NCI-H524 (cell line): ENCODE measurements at places on chromosomes 16 and 17.

- DNase-seq: no peak
These were observed 2.0 kb downstream of the CORO7 start for GRCh38 chr16:4414187-4414917.

DNA sequence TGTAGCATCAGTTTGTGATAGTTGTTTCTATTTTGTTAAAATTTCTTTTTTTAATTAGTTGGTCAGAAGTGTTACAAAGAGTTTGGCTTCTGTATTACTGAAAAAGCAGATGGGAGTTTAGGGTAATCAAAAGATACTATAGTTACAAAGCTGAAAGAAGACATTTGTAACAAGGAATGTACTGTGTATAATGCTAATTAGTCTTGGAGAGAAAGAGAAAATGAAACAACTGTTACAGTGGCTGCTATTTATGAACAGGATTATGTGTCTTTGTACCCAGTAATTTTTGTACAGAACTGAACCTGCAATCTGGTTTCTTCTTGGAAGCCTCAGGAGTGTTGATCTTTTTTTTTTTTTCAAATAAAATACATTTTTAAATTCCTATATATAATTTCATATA lies 14.3 kb downstream of the GDPD1 start:
- no peak for DNase-seq

DNA sequence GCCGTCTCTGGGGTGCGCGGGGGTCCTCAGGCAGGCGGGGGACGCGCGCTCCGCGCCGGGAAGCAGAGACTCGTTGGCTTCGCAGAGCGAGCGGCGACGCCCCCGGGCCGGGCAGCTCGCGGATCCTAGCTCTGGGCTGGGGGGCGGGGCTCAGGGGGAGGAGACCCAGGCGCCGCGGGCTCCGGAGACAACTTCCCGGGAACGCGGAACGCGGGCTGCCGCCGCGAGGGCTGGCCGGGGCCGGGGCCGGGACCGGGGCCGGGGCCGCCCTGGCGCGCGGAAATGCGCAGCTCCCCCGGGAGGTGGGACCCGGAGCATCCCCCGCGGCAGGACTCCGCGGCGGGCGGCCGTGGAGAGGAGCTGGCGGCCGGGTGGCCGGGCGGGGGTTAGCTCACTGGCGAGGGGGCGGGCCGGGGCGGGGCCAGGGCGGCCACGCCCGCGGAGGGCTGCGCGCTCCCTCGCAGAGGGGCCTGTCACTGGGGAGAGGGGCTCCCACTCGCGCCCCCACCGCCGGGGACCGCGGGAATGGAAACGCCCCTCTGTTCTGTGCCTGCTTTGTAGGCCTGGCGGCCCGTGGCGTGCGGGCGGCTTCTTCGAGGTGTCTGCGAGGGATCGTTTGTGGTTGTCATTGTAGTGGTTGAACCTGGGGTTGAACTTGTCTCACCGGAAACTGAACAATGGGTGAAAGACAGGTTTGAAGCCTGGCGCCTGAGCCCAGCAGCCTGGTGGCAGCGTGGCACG lies at the start of gene GAS7:
TSS of gene GAS7 (minus strand) at position 98 of the 741 bp plus-strand sequence.
- DNase-seq: no peak

DNA sequence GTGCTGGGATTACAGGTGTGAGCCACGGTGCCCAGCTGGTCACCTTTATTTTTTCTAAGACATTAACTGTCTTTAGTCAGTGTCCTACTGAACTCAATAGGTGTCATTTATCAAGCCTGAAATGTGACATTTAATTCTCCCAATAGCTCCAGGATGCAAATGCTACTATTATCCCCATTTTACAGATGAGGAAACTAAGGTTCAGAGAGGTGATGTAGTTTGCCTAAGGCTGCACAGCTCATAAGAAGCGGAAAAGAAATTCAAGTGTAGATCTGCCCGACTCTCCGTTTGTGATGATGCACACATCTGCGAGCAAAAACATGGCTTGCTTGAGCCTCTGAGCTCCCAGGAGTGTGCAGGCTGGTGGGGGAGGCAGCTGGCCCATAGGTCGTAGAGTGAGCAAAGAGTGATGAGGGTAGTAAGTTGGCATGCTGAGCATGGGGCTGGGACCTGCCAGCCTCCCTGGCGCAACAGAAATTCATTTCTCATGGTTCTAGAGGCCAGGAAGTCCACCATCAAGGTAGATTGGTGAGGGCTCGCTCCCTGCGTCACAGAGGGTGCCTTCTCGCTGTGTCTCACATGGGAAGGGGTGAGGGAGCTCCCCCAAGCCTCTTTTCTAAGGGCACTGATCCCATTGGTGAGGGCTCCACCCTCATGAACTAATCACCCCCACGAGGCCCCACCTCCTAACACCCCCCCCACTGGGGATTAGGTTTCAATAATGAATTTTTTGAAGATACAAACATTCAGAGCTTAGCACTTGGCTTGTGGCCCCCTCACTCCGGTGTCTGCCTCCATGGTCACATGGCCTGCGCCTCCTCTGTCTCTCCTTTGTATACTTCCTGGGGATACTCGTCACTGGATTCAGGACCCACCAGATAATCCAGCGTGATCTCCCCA lies 141.5 kb upstream of the PLCG2 start:
- peak; percentile 12 for DNase-seq

DNA sequence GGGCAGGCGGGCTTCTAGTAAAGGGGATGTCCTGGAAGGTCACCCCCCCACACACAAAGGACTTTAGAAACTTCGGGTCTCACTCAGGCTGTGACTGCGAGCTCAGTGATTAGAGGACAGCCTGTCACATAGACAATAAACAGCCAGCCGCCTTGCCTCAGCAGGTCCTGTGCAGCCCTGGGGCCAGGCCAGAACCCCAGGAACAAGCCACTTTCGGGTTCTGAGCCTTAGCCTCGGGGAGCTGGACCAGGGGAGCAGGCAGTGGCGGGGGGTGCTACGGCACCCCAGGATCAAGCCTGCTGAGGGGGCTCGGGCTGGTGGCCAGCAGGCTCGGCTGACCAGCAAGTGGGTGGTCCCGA lies 1.1 kb downstream of the GAS7 start:
- no peak for DNase-seq

DNA sequence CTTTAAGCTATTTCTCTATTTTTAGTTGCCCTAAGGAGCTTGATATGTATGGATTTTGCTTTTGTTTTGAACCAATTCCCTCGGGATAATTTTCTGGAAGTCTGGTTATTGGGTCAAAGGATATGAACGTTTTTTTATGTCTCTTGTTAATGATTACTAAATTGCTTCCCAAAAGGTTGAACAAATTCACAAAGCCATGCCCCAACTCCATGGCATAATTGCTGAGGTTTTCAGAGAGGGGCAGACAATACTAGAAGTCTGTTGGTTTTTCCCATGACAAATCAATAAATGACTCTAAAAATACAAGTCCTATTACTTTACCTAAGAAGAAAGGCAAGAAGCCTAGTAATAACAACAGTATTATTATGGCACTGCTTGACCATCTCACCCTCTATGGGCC lies 11.4 kb upstream of the AKAP1 start:
- DNase-seq: no peak

DNA sequence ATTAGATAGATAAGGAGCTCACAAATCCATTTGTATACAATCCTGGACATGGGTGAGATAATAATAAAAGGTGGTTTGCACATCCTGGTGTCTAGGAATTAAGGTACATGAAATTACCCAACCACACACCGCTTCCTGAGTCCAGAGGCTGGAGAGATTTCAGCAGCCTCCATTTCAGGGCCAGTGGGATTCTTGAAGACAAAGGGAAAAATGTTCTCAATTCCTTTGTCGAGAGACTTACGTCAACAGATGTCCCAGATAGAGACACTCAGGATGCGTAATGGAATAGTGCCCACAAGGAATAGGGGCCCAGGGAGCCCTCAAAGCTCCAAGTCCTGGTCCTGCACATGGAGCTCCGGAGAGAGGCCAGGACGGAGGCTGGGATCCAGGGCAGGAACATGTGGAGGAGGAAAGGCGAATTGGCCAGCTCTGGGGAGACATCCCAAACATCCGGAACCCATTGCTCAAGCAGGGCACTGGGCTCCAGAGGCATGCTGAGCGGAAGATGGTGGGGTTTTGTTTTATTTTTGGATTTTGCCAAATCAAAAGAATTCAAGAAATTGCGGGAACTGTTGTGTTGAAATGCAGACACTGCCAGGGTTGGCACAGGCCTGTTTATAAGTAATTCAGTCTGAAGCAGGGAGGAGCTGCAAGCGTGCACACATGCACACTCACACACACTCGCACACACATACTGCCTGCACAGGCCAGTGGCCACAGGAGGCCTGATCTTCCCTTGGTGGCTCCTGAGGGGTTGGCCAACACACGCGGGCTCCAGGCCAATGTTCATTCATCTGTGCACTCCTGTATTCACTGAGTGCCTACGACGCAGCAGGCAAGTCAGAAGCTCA lies 97.2 kb downstream of the NOG start:
- DNase-seq: no peak

GRCh38 chr16:2226245-2226793 lies 2.9 kb downstream of the E4F1 start:
- no peak for DNase-seq

DNA sequence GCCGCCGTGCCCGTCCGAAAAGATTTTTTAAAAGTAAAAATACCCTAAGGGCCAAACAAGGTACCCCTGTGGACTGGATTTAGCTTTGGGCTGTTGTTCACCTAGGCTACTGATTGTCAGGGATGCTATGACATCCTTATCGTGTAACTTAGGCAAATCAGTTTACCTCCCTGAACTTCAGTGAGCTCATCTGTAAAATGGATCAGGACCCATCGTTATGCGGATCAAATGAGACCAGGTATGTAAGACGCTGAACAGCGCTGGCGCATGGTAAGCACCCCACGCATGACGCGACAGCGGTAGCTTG lies 658 bp upstream of the ZNF771 start:
- DNase-seq: no peak

- no peak for DNase-seq
These were observed 40.9 kb upstream of the C16orf78 start for GRCh38 chr16:49332589-49333258.

GRCh38 chr16:56916571-56917403 lies 15.2 kb upstream of the HERPUD1 start:
- DNase-seq: no peak

DNA sequence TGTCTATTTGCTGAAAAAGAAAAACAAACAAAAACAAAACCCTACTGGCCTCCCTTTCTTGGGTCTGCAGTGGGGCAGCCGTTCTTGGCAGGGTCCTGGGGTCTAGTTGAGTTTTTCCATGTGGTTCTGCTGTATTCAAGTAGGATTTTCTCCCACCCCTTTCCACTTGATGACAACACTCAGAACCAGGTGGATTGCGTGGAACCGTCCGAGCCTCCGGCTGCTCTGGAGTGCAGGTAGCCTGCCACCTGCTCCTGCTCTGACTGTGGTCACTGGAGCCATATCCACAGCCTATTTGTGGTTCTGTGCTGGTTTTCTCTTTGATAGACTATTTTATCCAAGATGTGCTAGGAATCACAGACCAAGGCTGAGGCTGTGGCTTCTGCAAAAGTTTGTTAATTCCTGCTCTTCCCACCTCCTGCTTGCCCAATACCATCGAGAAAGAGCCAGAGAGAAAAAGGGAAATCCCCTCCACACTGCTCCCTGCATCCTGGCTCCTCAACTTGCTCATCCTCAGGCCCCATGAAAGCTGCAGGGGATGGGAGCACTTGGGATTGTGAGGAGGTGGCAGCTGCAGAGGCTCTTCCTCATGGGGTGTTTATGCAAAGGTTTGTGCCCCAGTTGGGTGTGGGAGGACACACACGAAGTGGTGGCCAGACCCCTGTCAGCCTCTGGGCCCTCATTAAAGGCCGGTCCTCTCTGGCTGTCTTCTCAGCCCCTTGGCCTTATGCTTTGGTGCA lies 377.8 kb upstream of the TNRC6C start:
- DNase-seq: no peak

DNA sequence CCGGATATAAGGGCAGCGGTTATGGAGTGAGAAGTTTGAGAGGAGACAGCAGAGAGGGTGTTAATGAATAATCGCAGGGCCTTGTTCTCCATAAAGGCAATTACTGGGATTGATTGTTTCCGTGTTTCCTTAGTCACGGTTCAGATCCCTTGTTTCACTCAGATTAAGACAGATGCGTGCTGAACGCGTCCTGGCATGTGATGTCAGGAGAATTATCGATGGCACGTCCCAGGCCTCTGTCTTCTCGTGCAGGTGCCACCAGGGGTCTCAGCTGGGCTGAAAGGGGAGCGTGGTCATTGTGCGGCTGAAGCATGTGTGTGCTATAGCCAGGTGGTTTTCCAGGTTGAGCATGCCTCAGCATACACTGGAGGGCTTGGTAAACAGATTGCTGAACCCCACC lies 142.4 kb upstream of the NOL11 start:
- DNase-seq: peak; percentile 51

DNA sequence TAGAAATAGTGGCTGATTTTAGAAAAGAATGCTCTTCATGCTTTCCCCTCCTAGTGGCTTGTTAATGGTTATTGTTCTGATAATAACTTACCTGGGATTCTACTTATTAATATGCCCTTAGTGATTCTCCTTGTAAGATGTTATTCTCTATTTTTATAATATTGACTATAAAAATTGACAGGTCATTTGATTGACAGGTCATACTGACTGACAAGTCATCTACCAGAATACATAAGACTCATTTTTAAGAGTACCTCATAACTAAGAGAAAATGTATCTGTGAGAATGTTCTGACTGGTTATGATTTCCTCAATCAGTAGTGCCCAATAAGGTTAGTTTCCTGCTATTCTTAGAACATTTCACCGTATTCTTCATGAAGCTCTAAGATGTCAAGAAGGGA lies 8.6 kb upstream of the COX10 start:
- DNase-seq: no peak

GRCh38 chr17:76492123-76492988 lies 8.9 kb downstream of the RHBDF2 start:
- no peak for DNase-seq

- no peak for DNase-seq
These were observed 74.7 kb upstream of the IRX3 start for GRCh38 chr16:54361246-54361645.

GRCh38 chr16:14275934-14276333 lies 204.8 kb downstream of the MRTFB start:
- DNase-seq: no peak

GRCh38 chr17:19339341-19339815 lies 23.1 kb downstream of the B9D1 start:
- DNase-seq: no peak

- no peak for DNase-seq
These were observed 33.7 kb upstream of the HSBP1 start for GRCh38 chr16:83774066-83774465.

- no peak for DNase-seq
These were observed 25.8 kb downstream of the PEMT start for GRCh38 chr17:17565471-17566339.

GRCh38 chr17:64777415-64778239 lies 115.5 kb upstream of the SMURF2 start:
- DNase-seq: peak; percentile 87

GRCh38 chr16:51801635-51802034 lies 650.6 kb upstream of the SALL1 start:
- no peak for DNase-seq

DNA sequence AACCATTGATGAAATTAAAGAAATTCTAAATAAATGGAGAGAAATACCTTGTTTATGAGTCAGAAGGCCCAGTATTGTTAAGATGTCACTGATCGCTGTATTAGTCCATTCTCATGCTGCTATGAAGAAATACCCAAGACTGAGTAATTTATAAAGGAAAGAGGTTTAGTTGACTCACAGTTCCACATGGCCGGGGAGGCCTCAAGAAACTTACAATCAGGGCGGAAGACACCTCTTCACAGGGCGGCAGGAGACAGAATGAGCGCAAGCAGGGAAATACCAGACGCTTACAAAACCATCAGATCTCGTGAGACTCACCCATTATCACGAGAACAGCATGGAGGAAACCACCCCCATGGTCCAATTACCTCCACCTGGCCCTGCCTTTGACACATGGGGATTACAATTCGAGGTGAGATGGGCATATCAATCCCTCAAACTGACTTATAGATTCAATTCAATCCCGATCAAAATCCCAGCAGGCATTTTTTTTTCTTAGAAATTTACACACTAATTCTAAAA lies 157.2 kb downstream of the ENGASE start:
- no peak for DNase-seq
